ENCODE measurements at places on chromosomes 6 and 20. TPM values are rescaled to one million over a fixed set of nuclear protein-coding genes. Genes with fewer than 3 reads are reported as not detected.

The TCFL5 gene
- total RNA-seq: 20.1 TPM

The PRR18 gene
- total RNA-seq: not detected

The UNC5CL gene
- not detected for total RNA-seq

The CPNE5 gene
- 0.30 TPM for total RNA-seq

The SALL4 gene
- total RNA-seq: 2.0 TPM

The MRS2 gene
- total RNA-seq: 28.2 TPM

The LZTS3 gene
- total RNA-seq: 3.0 TPM

The OR14J1 gene
- total RNA-seq: not detected

The MCHR2 gene
- not detected for total RNA-seq

The WFDC2 gene
- not detected for total RNA-seq

The GRM1 gene
- not detected for total RNA-seq

The CYP39A1 gene
- total RNA-seq: not detected

The ELOVL4 gene
- total RNA-seq: 7.1 TPM

The C20orf204 gene
- total RNA-seq: 0.88 TPM

The RAET1G gene
- total RNA-seq: 1.8 TPM
